Articular chondrocyte of knee joint (primary cell): ENCODE measurements at places on chromosomes 11 and 22. TPM values are rescaled to one million over a fixed set of nuclear protein-coding genes. Genes with fewer than 3 reads are reported as not detected.

The NECTIN1 gene
- total RNA-seq: 4.6 and 6.0 TPM in 2 replicates

The HSPB2 gene
- total RNA-seq: 1.7 and 2.2 TPM in 2 replicates

The CBL gene
- 8.8 and 11.6 TPM in 2 replicates for total RNA-seq

The ZFTA gene
- total RNA-seq: 11.9 and 12.5 TPM in 2 replicates

The RAG2 gene
- not detected in 2 replicates for total RNA-seq

The TBC1D22A gene
- 18.6 and 21.7 TPM in 2 replicates for total RNA-seq

The PGGHG gene
- total RNA-seq: 7.0 and 11.0 TPM in 2 replicates

The PARVA gene
- total RNA-seq: 107 and 119 TPM in 2 replicates

The C22orf15 gene
- 1.2 and 1.9 TPM in 2 replicates for total RNA-seq

The HBB gene
- total RNA-seq: not detected in 2 replicates

The DENND6B gene
- 3.7 and 4.4 TPM in 2 replicates for total RNA-seq

The PKP3 gene
- 0.52 and 1.2 TPM in 2 replicates for total RNA-seq

The MS4A14 gene
- not detected in 2 replicates for total RNA-seq

The TUB gene
- total RNA-seq: 14.0 and 14.5 TPM in 2 replicates

The MUC5B gene
- total RNA-seq: not detected in 2 replicates

The KCNE3 gene
- total RNA-seq: 1.2 and 1.7 TPM in 2 replicates

The CARS1 gene
- 73.4 and 75.1 TPM in 2 replicates for total RNA-seq

The HOATZ gene
- total RNA-seq: not detected in 2 replicates

The PGR gene
- 0.26 and 0.86 TPM in 2 replicates for total RNA-seq

The PATE2 gene
- 0.13 and 0.43 TPM in 2 replicates for total RNA-seq

The DNAL4 gene
- 12.0 and 13.1 TPM in 2 replicates for total RNA-seq

The OR5B17 gene
- not detected in 2 replicates for total RNA-seq

The HNRNPUL2 gene
- total RNA-seq: 14.2 and 15.3 TPM in 2 replicates

The JAM3 gene
- 63.5 and 72.7 TPM in 2 replicates for total RNA-seq

The SLC22A12 gene
- total RNA-seq: not detected in 2 replicates

The RNF26 gene
- 5.9 TPM in 2 replicates for total RNA-seq

The TIMP3 gene
- 91.9 and 120 TPM in 2 replicates for total RNA-seq

The ZNF280B gene
- total RNA-seq: 1.5 and 1.6 TPM in 2 replicates

The ACCS gene
- total RNA-seq: 13.0 and 14.8 TPM in 2 replicates

The ST14 gene
- total RNA-seq: not detected in 2 replicates

The TRIM51 gene
- not detected in 2 replicates for total RNA-seq

The ISX gene
- total RNA-seq: not detected in 2 replicates

The TRIM49 gene
- total RNA-seq: not detected in 2 replicates

The EPS8L2 gene
- 26.9 and 28.9 TPM in 2 replicates for total RNA-seq

The ROBO4 gene
- 0.26 and 1.1 TPM in 2 replicates for total RNA-seq

The P2RY6 gene
- 12.2 and 17.6 TPM in 2 replicates for total RNA-seq

The P4HA3 gene
- total RNA-seq: 5.6 and 6.2 TPM in 2 replicates

The PGA5 gene
- total RNA-seq: not detected in 2 replicates

The MRGPRX2 gene
- not detected in 2 replicates for total RNA-seq

The MOGAT2 gene
- total RNA-seq: 0.13 TPM in 1 of 2 replicates, not detected in the other

The FGF19 gene
- not detected in 2 replicates for total RNA-seq

The KRTAP5-10 gene
- total RNA-seq: not detected in 2 replicates

The PDE2A gene
- 0.13 and 0.22 TPM in 2 replicates for total RNA-seq

The TMEM121B gene
- total RNA-seq: 0.11 and 0.13 TPM in 2 replicates

The RFPL1 gene
- not detected in 2 replicates for total RNA-seq

The LAMTOR1 gene
- total RNA-seq: 87.4 and 99.0 TPM in 2 replicates

The SNRPD3 gene
- 66.2 and 80.1 TPM in 2 replicates for total RNA-seq

The PRODH gene
- under 0.01 TPM in 1 of 2 replicates, not detected in the other for total RNA-seq
